Activated gamma-delta T cell (primary cell): ENCODE measurements at places on chromosomes 4 and X.

DNA sequence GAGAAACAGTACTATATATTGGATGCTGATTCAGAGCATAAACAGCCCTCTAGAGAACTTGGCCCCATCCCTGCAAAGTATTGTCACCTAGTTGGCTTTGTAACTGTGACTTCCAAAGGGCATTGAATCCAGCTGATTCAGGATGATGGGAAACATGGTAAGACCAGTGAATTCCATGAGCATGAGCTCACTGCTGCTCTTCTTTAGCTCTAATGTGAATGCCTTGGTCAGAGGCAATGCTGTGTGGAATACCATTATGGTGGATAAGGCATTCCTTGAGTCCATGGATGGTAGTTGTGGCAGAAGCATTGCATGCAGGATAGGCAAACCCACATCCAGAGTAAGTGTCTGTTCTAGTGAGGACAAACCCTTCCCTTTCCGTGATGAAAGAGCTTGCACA, 365.6 kb upstream of the EDA2R start:
- no peak for DNase-seq

- no peak for DNase-seq
Measured at GRCh38 chr4:72987741-72988729, 81.5 kb downstream of the COX18 start.

GRCh38 chrX:147733369-147733768, 178.3 kb upstream of the FMR1 start:
- DNase-seq: no peak

DNA sequence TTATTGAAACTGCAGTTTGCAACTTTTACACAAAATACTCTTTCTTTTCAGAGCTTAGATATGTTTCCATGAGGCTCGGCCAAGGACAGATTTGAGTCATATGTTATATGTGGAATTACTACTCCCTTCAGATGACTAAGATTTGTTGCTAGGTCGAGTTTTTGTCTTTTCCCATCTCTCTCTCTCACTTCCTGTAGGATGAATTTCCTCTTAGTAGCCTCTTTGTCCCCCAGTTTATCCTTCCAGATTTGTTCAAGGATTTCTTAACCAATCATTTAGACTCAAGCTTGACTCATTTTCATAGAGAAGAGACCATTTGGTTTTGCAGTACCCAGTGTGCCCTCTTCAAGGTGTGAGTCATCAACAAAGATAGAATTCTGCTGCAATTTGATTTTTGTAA, 209.2 kb downstream of the GLUD2 start:
- no peak for DNase-seq

DNA sequence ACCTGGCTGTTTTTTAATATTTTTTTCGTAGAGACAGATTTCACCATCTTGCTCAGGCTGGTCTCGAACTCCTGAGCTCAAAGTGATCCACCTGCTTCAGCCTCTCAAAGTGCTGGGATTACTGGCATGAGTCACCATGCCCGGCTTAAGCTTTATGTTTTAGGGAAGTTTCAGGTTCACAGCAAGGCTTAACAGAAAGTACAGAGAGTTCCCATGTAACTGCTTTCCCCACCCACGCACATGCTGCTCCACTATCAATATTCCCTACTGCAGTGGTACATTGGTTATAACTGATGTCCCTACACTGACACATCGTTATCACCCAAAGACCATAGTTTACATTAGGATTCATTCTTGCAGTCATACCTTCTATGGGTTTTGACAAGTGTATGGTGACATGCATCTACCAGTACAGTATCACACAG, 62.7 kb downstream of the PRPS1 start:
- no peak for DNase-seq

GRCh38 chrX:151510203-151510602, 53.3 kb upstream of the PASD1 start:
- DNase-seq: no peak

GRCh38 chr4:104129243-104129642, 365.5 kb downstream of the CXXC4 start:
- DNase-seq: no peak

- DNase-seq: no peak
Measured at GRCh38 chrX:53930515-53931380, 113.5 kb downstream of the PHF8 start.

DNA sequence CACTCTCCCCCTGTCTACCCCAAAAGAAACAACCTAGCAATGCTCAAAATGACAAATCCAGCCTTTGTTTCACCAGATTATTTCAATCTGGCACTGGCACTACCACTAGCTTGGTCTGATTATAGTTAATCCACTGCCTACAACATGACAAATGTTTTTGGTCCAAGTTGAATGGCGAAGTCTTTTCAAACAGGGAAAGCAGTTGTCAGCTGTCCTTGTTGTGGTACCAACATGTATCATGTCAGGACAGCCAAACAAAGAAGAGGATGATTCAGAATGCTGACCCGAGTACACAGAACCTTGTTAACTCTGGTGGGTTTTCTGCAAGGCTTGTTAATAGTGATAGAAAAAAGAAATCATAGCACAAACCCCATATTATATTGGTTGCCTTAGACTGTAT, 160.8 kb upstream of the ANK2 start:
- no peak for DNase-seq

GRCh38 chr4:99665983-99666382, 8.4 kb upstream of the C4orf54 start:
- no peak for DNase-seq

DNA sequence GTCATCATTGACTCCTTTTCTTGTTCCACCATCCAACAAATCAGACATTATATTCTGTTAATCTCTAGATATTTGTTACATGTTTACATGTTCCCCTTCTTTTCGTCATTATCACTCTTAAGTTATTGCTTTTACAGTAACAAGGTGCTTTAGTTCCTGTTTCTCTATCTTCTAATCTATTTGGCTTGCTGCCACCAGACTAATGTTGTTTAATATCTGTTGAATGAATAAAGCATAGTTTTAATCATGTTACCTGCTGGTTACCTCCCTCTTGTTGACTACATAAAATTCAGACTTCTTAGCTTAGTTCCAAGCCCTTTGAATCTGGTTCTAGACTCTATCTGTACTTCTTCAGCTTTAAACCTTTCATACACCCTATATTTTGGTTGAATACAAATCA, 129.8 kb upstream of the TRIM2 start:
- DNase-seq: no peak

- no peak for DNase-seq
Measured at GRCh38 chr4:139528377-139529005, 27.5 kb downstream of the SETD7 start.

GRCh38 chr4:61319156-61319555, 119.0 kb downstream of the ADGRL3 start:
- no peak for DNase-seq

GRCh38 chrX:110287605-110288004, 30.3 kb downstream of the AMMECR1 start:
- DNase-seq: no peak

DNA sequence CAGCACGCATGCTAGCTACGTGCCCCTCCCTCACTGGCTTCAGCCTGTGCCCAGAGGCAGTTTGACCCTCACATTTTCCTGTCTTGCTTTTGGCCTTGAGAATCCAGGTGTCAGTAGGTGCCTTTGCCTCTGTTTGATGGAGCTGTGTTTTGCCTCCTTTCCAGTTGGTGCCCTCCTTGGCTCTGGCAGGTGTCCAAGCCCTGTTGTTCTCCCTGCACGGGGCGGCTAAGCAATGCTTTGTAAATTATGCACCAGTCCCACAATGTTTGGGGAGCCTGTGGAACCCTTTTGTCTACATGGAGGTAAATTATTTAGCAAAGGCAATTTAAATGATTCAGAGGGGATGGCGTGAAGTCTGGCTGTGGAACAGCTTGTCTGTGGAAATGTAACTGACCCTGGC, 202.9 kb upstream of the BOD1L1 start:
- DNase-seq: no peak

DNA sequence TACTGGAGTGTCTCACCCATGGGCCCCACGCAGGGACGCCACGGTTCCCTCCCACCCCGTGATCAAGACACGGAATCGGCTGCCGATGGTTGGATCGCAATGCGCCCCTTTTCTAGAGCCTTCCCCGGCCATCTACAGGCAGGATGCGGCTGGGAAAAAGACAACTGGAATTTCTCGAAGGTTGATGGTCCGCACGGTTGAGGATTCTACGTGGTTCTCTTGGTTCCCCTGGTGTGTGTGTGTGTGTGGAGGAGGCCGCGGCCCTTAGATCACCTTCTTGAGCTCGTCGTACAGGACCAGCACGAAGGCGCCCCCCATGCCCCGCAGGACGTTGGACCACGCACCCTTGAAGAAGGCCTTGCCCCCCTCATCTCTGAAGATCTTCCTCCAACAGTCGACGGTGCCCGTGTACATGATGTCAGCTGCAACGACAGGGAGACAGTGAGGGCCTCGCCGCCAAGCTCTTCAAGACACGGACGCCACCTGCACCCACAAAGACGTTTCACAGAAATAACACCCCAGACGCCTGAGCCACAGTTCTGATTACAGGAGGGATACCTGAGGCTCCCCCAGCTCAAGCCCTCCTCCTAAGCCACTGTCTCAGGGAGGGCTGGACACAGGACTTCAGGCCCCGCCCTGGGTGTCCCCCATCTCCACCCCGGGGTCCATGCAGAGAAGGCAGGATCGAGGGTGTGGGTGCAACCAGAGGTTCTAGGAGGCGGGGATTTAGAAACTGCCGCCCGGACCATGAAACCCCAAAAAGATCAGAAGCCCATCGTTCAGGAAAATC, 5.4 kb downstream of the SLC25A6 start:
- no peak for DNase-seq

DNA sequence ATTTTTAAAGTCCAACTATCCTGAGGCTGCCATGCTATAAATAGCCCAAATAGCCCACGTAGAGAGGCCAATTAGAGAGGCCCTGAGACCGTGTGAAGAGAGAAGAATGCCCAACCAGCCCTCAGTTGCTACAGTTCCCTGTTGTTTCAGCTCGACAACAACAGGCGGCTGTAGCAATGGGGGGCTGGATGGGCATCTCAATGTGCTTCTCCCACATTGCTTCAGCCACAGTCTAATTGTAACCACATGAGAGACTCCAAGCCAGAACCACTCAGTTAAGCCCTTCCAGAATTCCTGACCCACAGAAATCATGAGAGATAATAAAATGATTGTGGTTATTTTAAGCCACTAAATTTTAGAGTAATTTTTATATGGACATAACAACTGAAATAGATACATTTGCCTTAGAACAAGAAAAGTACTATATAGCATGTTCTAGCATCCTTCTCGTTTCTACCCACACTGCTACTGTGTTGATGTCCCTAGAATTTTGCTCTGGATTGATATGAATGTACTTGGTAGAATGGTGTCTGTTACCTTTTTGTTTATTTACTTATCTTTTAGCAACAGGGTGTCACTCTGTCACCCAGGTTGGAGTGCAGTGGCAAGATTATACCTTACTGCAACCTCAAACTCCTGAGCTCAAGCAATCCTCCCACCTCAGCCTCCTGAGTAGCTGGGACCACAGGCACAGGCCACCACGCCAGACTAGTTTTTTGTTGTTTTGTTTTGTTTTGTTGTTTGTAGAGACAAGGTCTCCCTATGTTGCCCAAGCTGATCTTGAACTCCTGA, 436.4 kb downstream of the BCOR start:
- DNase-seq: no peak

DNA sequence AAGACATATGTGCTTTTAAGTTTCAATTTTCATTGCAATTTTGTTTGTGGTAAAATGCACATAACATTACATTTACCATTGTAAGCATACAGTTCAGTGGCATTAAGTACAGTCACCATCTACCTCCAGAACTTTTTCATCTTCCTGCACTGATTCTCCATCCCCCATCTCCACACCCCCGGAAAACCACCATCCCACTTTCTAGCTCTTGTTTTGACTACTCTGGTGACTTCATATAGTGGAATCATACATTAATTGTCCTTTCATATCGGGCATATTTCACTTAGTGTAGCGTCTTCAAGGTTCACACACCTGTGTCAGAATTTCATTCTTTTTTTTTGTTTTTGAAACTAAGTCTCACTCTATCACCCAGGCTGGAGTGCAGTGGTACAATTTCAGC, 143.5 kb downstream of the GPR143 start:
- no peak for DNase-seq

- DNase-seq: no peak
Measured at GRCh38 chr4:6594826-6595355, 19.9 kb downstream of the MAN2B2 start.

- DNase-seq: no peak
Measured at GRCh38 chr4:99790796-99791617, 25.6 kb upstream of the DAPP1 start.

DNA sequence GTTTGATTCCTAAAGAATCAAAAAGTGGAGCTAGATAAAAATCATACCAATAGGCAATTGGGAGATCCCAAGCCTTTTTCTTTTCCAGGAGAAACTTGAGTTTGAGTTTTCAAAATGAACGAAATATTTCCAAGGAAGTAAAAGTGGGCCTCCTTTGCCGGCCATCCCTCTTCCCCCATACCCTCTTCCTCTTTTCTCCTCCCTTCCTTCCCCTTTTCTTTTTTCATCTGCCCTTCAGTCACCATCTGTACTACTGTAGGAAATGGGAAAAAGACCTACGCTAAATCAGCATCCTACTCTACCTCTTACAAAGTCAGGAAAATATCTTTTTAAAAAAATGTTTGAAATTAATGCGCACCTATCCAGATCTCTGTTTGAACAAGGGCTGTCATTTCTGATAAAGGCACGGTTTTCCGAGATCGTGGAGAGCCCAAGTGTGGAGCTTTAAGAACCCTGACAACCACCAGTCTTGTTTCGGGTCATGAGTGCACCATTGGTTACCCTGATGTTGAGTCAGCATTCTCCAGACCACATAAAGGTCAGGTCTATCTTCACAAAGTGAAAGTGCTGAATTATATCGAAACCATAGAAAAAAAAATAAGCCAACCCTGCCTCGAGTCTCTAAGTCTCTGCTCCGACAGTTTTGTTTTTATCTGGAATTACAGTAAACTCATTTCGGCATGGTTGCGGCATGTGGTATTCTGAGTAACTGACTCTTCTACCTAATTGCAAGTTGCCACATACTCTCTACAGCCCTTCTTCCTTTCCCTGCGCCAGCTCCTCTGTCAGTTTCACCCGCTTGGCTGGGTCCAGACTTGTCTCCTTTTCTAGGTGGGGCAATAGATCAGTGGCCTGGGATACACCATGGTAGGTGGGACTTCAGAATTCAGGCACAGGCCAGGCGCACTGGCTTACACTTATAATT, 140.2 kb upstream of the KLF3 start:
- no peak for DNase-seq

GRCh38 chrX:2320580-2321327, 180.0 kb downstream of the DHRSX start:
- no peak for DNase-seq

DNA sequence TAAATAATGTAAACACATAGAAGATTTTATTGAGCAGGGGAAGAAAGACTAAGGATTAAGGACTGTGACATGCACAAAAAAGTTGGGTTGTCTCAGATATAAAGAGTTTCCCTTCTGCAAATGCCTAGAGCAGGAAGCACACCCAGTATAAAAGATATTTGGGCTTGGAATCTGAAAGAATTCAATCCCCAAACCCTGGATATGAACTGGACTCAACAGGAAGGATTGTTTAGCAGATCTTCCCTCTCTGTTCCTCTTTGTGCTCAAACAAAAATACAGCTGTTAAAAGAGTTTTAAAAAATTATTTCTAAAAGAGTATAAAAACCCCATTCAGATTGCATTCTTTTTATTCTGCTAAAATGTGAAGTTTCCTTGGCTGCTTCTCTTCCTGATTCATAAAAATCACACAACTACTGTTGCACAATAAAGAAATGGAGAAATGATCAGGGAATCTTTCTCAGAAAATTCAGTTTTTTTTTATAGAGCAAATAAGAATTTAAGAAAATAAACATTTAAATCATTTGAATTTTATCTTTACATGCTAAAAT, 71.4 kb downstream of the PDLIM5 start:
- no peak for DNase-seq

- no peak for DNase-seq
Measured at GRCh38 chrX:79259073-79259689, 108.0 kb downstream of the ITM2A start.
